T-helper 2 cell (primary cell): ENCODE measurements at places on chromosomes 12 and 14.

DNA sequence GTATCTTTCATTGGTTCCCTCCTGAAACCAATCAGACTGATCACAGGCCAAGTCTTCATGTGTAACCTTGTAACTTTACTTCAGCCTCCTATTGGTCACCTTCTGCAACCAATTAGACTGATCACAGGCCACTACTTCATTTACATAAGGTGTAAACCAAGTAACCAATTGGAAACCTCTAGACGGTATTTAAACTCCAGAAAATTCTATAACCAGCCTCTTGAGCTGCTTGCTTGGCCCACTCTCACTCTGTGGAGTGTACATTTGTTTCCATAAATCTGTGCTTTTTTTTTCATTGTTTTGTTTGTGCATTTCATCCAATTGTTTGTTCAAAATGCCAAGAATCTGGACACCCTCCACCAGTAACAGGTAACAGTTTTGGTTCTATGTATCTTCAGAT lies 47.5 kb downstream of the EIF2S3B start:
- no peak for DNase-seq

- no peak for DNase-seq
Measured at GRCh38 chr12:123889848-123890535, 82.6 kb downstream of the CCDC92 start.

DNA sequence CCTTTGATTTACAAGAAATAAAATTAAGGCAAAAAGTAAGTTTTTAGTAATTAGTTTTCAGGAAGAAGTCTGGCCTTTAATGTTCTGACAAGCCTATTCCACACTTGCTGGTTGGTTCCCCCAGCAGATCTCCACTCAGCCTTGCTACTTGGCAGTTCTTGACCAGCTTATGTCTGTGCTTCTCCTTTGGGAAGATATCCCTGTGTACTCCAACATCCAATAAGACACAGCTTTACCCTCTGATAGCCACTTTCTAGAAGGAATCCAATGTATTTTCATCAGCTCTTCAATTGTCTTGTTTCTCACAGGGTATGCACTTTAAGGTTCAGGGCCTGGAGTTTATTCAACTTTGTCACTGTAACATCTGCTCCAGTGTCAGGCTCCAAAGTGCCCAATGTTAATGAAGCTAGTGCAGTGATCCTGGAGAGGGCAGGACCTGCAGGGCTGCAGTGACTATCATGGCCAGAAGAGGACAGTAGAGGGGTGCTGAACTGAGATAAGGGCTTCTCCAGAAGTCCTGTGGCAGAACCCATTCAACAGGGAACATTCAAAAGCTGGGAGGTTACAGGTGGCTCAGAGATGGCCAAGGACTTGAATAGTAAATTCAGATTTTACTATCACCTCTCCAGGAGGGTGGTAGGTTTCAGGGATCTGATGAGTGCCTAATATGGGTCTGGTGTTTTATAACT lies 22.9 kb downstream of the JKAMP start:
- peak; percentile 12 for DNase-seq

- DNase-seq, result no peak
Measured at GRCh38 chr12:52371716-52372115, 4.4 kb upstream of the KRT85 start.

DNA sequence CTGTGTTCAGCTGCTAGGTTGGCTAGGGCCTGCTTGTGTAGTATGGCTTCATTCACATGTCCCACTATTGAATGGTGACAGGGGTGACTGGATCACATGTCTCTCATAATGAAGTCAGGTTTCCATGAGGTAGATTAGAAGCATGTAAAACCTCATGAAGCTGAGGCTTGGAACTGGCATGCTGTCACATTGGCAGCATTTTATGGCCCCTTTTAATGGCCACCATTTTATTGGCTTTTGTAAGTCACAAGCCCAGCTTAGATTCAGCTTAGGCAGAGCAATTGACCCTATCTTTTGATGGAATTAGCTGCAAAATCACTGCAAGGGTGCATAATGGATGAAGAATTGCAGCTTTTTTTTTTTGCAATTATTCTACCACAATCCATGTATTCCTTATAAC lies 583.5 kb downstream of the MED13L start:
- no peak for DNase-seq

DNA sequence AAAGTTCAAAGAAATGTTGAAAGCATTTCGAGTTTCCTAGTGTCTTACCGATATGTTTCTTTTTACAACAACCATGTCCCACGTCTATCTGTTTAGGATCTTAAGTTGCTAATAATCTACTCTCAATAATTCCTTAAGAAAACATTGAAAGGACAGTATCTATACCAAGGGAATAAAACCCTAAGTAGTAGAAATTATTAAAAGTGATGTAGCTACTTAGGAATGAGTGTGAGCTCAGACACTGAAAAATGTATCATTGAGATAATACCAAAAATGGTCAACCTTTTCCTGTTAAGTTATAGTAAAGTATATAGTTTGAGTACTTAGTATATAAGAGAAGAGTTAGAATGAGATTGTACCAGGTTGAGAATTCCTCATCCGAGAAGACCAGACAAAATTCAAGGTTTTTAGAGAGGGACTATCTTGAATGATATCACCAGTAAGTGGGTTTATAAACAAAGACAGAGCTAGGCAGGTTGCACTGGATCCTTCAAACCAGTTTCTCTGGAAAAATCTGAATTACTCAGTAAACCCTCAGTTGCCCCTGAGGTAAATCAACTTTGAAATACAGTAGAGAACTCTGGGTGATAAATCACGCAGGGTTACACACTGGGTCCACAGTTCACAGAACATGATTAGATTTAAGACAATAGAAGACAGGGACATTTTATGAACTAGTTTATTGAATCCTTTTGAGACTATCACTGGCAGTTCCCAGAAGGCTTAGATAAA lies 96.8 kb downstream of the ERGIC2 start:
- no peak for DNase-seq

DNA sequence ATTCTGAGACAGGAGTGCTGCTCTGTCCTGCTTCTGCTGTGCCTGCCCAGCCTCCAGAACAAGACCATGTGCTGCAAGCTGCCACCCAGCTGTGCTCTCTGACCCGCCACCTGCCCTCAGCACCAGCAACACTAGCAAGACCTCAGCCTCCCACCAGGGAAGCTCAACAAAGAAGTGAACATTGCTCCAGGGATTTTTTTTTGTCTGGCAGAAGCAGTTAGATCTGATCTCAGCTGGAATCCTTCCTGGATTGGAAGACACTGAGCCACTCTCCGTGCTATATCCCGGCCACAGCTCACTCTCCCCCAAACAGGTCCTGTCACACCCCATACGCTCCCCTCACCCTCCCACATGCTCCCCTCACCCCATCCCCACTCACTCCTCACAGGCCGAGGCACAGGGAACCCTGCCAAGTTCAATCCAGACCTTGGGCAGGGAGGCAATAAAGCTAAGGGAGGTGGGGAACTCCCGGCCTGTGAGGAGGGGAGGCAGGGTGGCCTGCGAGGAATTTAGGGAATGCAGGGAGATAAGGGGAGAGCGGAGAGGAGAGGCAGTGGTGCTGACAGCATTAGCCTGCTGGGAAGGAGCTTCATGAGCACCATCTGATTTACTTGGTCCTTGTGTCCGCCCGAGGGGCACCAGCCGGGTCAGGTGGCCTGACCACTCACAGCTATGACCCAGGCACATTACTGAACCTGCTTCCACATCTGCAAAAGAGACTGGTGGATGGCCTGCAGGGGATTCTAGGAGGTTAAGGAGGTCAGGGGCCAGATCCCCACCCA lies 29.7 kb downstream of the CCDC85C start:
- no peak for DNase-seq

GRCh38 chr12:71063087-71063486 lies 94.7 kb downstream of the TSPAN8 start:
- DNase-seq, result no peak

- no peak for DNase-seq
Measured at GRCh38 chr14:63993992-63994391, 141.2 kb downstream of the SYNE2 start.

GRCh38 chr12:103852498-103852997 lies 11.5 kb upstream of the NT5DC3 start:
- DNase-seq, result no peak

DNA sequence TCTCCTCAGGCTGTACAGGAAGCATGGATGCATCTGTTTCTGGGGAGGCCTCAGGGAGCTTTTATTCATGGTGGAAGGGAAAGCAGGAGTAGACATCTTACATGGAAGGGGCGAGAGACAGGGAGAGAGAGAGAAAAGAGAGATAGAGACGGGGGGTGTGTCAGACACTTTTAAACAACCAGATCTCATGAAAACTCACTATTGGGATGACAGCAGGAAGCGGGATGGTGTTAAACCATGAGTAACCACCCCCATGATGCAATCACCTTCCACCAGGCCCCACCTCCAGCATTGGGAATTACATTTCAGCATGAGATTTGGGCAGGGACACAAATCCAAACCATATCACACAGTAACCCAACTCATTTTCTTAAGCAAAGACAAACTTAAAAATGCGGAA lies 110.0 kb upstream of the EEA1 start:
- DNase-seq, result no peak

GRCh38 chr12:113056381-113056630 lies 224 bp upstream of the DTX1 start:
- DNase-seq, result no peak

GRCh38 chr14:50058113-50058512 lies 58.3 kb downstream of the VCPKMT start:
- no peak for DNase-seq

GRCh38 chr12:93762059-93762719 lies 85.0 kb downstream of the CRADD start:
- no peak for DNase-seq

- DNase-seq, result no peak
Measured at GRCh38 chr12:34404377-34405285, 382.3 kb downstream of the ALG10 start.

DNA sequence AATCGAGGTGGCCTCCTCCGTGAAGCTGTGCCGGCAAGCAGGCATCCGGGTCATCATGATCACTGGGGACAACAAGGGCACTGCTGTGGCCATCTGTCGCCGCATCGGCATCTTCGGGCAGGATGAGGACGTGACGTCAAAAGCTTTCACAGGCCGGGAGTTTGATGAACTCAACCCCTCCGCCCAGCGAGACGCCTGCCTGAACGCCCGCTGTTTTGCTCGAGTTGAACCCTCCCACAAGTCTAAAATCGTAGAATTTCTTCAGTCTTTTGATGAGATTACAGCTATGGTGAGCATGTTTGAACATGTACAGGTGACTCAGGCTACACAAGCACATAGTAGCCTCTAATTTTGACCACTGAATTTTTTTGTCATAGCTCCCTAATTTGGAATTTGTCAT lies 59.7 kb downstream of the ATP2A2 start:
- no peak for DNase-seq

GRCh38 chr12:114395233-114395632 lies 10.7 kb downstream of the TBX5 start:
- DNase-seq, result no peak

- DNase-seq, result no peak
Measured at GRCh38 chr12:108198043-108198442, 69.0 kb downstream of the WSCD2 start.

GRCh38 chr14:103542605-103543088 lies 13.7 kb downstream of the TRMT61A start:
- DNase-seq, result no peak

- no peak for DNase-seq
Measured at GRCh38 chr14:74620497-74620921, 8.5 kb upstream of the LTBP2 start.

- DNase-seq, result no peak
Measured at GRCh38 chr14:96091941-96092411, 52.8 kb downstream of the C14orf132 start.

DNA sequence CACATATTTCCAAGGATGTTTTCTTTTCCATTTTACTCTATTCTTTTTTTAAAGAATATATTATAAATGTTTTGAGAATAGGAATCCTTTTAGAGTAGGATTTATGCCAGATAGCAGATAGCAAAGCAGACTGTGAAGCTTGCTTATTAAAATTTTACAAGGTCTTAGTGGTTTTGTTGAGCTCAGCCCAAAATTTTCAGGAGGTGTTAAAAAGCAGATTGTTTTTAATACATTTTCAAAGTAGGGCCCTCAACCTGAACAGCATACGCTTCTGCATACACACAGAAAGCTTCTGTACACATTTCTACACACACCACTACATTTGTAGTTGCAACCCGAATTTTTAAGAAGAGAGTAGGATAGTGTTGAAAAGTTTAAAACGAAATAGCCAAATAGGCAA lies 151.0 kb downstream of the EPS8 start:
- no peak for DNase-seq

DNA sequence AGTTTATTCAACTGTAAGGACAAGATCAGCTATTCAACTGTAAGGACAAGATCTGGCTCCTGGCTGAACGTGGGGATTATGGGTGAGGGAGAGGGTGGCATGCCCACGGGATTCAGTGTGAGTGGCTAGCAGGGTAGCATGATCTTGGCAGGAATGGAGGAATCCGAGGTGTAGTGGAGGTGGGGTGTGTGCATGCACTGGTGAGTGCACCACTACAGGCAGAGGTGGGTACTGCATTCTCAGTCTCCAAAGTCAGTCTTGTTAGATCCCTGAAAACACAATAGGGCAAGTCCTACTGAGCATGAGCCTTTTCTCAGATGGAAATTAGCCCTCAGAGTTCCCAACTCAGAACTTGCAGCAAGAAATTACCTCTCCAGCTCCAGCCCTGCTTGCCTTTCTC lies 32.2 kb upstream of the DCD start:
- DNase-seq, result no peak

- DNase-seq, result peak; percentile 57
Measured at GRCh38 chr12:46664761-46665287, 161.0 kb downstream of the SLC38A4 start.

- no peak for DNase-seq
Measured at GRCh38 chr14:98347686-98348085, 924.3 kb downstream of the BCL11B start.

DNA sequence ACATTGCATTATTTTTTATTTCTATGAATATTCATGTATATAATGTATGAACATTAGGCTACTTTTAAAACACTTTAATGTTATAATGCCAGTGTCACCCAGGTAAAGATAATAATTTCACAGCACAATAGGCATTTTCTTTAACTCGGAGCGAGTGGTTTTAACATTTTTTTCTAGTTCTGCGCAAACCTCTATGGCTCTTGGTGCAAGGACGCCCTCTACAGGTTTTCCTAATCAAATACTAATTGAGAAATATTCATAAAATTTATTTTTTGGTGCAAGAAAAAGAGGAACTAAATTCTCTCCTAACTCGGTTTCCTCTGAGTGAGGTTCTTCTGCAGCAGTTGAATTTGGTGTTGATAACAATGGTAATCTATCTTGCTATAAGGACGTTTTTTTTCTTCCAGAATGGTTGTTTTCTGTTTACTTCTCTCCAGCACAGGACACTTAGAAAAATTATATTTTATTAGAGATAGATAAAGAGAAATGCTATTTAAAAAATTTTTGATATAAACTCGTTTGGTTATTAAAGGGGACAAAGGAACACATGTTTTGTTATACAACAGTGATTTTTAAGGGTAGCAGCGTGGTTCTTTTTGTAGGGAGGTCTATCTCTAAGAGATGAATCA lies 2.4 kb upstream of the WIF1 start:
- DNase-seq, result peak; percentile 42

GRCh38 chr12:119957135-119957534 lies 31.9 kb upstream of the BICDL1 start:
- DNase-seq, result no peak

DNA sequence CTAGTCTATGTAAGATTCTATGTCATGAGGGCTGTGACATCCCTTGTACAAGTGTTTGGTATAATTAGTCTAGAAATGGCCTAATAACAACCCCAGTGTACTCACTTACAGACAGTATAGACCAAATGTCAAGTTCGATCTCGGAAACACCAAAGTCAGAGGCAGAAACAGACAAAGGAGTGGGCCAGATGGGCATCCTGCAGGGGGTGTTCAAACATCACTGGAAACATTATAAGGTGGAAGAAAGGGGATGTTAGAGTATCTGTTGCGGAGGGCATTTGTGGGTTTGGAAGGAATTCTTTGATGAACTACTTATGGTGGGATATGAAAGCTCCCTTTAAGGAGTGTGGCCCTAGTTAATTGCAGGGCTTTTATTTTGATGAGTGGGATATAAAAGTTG lies 134.6 kb downstream of the ESR2 start:
- no peak for DNase-seq
